Muscle of leg (tissue), 16 donors: ENCODE measurements at places on chromosomes 5 and 9. TPM values are rescaled to one million over a fixed set of nuclear protein-coding genes. Genes with fewer than 3 reads are reported as not detected.
A peak's percentile ranks its signal among the peaks of the same experiment; 100 is the strongest.

GRCh38 chr5:17229313-17229712, 11.9 kb downstream of the BASP1 start:
- H3K27me3 ChIP-seq: no peaks in the 10 kb centered on the region
- peaks cover 8% of the 10 kb centered on the region for H3K4me1 ChIP-seq
- no peak overlapping the region for H3K4me3 ChIP-seq
- H3K27ac ChIP-seq: peak overlapping the region; percentile 69

GRCh38 chr5:169431386-169431785, 130.4 kb upstream of the SLIT3 start:
- H3K36me3 ChIP-seq: no peaks in the 10 kb centered on the region
- no peak overlapping the region for H3K27ac ChIP-seq
- no peaks in the 10 kb centered on the region for H3K4me1 ChIP-seq

GRCh38 chr5:126450346-126450745, 27.1 kb downstream of the GRAMD2B start:
- H3K36me3 ChIP-seq: peaks cover 3% of the 10 kb centered on the region
- H3K27ac ChIP-seq: no peak overlapping the region
- H3K4me3 ChIP-seq: no peak overlapping the region
- no peaks in the 10 kb centered on the region for H3K4me1 ChIP-seq

GRCh38 chr5:138663561-138663960, 88.4 kb upstream of the HSPA9 start:
- H3K27ac ChIP-seq: no peak overlapping the region
- no peak for DNase-seq
- no peaks in the 10 kb centered on the region for H3K36me3 ChIP-seq

DNA sequence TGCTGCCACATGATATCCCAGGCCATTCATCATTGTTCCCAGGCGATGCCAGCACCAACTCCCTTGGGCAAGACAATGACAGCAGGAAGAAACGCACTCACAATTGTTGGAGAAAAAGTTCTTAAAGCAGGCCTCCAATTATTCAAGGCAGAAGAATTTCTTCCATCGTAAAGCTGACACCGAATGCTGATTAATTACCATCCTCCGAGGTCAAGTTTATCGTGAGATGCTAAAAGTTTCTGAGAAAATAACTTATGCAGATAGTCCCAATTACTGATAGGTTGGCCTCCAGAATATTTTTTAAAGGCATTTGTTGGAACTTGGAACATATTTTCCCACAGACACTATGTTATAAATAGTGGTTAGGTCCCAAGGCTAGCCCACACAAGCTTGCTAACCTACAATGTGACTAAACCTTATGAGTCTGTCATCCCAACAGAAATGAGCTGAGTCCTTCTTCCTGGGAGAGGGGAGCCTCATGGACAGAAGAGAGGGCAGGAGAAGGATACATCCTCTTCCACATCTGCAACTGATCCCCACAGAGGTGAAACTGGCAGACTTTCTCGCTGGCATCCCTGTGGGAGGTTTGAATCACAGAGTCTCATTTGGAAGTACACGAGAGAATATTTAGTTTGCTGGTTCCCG, 202.4 kb upstream of the TBC1D2 start:
- H3K4me3 ChIP-seq: no peak overlapping the region
- H3K36me3 ChIP-seq: no peaks in the 10 kb centered on the region
- DNase-seq: no peak

DNA sequence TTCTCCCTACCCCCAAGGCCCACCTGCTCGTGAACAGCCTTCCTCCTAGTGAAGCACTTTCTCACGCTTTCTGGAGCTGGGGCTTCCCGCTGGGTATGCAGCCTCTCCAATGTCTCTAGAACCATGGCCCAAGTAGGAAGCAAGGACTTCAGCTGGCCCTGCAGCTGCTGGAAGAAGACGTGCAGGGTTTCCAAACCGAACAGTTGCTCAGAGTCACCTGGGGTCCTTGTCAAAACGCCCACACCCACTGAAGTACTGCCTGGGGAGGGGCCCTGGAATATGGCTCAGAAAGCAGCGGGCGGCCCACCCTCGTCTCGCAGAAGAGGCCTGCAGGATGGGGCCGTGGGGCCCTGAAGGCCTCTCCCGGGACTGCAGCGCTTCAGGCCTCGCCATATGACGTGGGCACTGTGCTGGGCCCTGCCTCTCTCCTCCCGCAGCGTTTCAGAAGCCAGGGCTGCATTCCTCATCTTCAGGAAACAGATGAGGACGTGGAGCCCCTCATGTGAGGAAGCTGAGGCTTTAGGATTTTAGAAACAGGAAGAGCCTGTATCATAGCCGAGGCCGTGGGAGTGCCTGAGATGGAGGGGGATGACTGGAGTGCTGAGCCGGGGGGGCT, 116.0 kb upstream of the LMX1B start:
- H3K36me3 ChIP-seq: peaks cover 5% of the 10 kb centered on the region
- H3K27ac ChIP-seq: peak overlapping the region; percentile 29
- H3K4me3 ChIP-seq: no peak overlapping the region
- no peak for DNase-seq

- no peaks in the 10 kb centered on the region for H3K36me3 ChIP-seq
- DNase-seq: no peak
- no peaks in the 10 kb centered on the region for H3K27me3 ChIP-seq
- peaks cover 15% of the 10 kb centered on the region for H3K4me1 ChIP-seq
- no peak overlapping the region for H3K4me3 ChIP-seq
- H3K27ac ChIP-seq: no peak overlapping the region
Observed at GRCh38 chr5:124602925-124603650, 143.4 kb downstream of the ZNF608 start.

DNA sequence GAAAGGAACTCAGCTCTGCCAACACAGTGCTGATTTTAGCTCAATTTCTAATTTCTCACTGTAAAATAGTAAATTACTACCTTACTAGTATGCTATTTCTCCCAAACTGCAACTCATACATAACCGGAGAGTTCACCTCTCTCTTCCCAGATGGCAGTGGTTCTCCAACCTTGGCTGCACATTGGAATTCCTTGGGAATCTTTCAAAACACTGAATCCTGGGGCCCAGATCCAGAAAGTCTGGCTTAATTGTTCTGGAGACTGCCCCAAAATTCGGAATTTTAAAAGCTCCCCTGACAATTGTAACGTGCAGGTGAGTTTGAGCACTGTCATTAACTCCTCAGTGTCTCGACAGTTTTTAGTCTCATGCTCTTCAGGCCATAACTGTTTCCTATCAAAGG, 100.3 kb downstream of the SLC1A3 start:
- H3K4me3 ChIP-seq: no peak overlapping the region
- no peaks in the 10 kb centered on the region for H3K27me3 ChIP-seq
- H3K36me3 ChIP-seq: no peaks in the 10 kb centered on the region
- no peak overlapping the region for H3K27ac ChIP-seq
- DNase-seq: peak; percentile 54

- no peak overlapping the region for H3K4me3 ChIP-seq
- no peak for DNase-seq
- H3K4me1 ChIP-seq: no peaks in the 10 kb centered on the region
- H3K27ac ChIP-seq: no peak overlapping the region
Observed at GRCh38 chr5:154884424-154884823, 26.0 kb downstream of the CNOT8 start.

GRCh38 chr9:88059469-88059868, 78.8 kb downstream of the SPATA31C2 start:
- H3K4me3 ChIP-seq: no peak overlapping the region
- H3K4me1 ChIP-seq: no peaks in the 10 kb centered on the region
- DNase-seq: no peak
- H3K27me3 ChIP-seq: no peaks in the 10 kb centered on the region
- no peak overlapping the region for H3K27ac ChIP-seq
- no peaks in the 10 kb centered on the region for H3K36me3 ChIP-seq

DNA sequence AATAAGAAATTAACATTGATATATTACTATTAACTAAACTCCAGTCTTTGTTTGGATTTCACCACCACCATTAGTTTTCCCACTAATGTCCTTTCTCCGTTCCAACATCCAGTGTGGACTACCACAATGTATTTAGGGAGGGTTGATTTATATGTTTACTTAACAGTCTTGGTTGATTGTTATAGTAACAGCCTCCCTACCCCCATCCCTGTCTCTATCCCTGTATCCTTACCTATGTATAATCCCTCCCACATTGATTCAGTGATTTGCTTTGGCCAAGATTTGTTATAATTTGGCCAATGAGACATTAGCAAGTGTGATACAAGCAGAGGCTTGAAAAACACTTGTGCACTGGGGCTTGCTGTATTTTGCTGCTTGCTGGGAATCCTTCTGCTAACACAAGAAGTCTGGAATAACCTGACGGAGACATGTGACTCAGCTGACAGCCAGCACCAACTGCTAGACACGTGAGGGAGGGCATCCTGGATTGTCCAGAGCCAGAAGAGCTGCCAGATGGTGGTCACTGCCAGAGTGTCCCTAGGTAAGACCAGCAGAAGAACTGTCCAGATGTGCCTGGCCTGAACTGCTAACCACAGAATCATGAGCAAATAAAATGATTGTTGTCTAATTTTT, 51.2 kb upstream of the TCF7 start:
- no peaks in the 10 kb centered on the region for H3K4me1 ChIP-seq
- peaks cover 6% of the 10 kb centered on the region for H3K27me3 ChIP-seq
- H3K27ac ChIP-seq: no peak overlapping the region
- DNase-seq: no peak
- H3K36me3 ChIP-seq: no peaks in the 10 kb centered on the region
- H3K4me3 ChIP-seq: no peak overlapping the region

- no peak overlapping the region for H3K4me3 ChIP-seq
- peak overlapping the region; percentile 32 for H3K27ac ChIP-seq
- peak; percentile 68 for DNase-seq
- no peaks in the 10 kb centered on the region for H3K27me3 ChIP-seq
- H3K4me1 ChIP-seq: peaks cover 2% of the 10 kb centered on the region
- peaks cover 3% of the 10 kb centered on the region for H3K36me3 ChIP-seq
Observed at GRCh38 chr9:15182730-15183129, 124.3 kb downstream of the TTC39B start.

GRCh38 chr9:132669319-132669697, 475 bp downstream of the DDX31 start:
- peak overlapping the region; percentile 89 for H3K4me3 ChIP-seq
- no peak for DNase-seq
- H3K36me3 ChIP-seq: no peaks in the 10 kb centered on the region
- peak overlapping the region; percentile 99 for H3K27ac ChIP-seq
- peaks cover 12% of the 10 kb centered on the region for H3K4me1 ChIP-seq

DNA sequence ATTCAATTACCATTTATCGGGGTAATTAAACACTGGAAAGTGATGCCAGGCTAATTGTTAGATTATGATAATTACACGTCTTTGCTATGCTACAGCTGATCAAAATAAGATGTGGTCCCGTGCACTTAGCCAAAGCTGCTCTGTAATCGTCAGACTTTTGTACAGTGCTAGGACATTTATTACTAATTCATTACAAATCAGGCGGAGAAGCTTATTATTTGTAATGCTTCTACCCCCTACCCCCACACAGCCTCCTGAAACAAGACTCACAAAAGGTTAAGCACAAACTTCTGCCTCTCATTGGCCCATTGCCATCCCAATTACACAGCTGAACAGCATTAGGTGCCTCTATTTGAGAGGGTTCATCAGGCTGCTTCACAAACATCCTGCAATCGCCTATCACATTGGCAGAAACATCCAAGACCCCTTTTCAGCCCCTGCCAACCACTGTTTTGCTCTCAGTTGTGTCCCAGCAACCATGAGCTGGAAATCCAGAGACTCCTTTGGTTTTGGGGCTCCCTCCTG, 232.7 kb downstream of the EFNA5 start:
- no peak overlapping the region for H3K4me3 ChIP-seq
- H3K36me3 ChIP-seq: no peaks in the 10 kb centered on the region
- H3K27me3 ChIP-seq: no peaks in the 10 kb centered on the region

- H3K4me3 ChIP-seq: peak overlapping the region; percentile 99
- DNase-seq: peak; percentile 40
- peaks cover 32% of the 10 kb centered on the region for H3K36me3 ChIP-seq
- H3K27ac ChIP-seq: peak overlapping the region; percentile 100
- H3K4me1 ChIP-seq: peaks cover 58% of the 10 kb centered on the region
Observed at GRCh38 chr5:176535664-176536131, 1.5 kb downstream of the RNF44 start.

GRCh38 chr9:20023961-20024571, 235.2 kb upstream of the SLC24A2 start:
- H3K4me3 ChIP-seq: no peak overlapping the region
- peak overlapping the region; percentile 18 for H3K27ac ChIP-seq
- H3K36me3 ChIP-seq: no peaks in the 10 kb centered on the region
- DNase-seq: peak; percentile 50

GABRA6 gene
- total RNA-seq: not detected

FOXD1 gene
- total RNA-seq: 0.35 TPM

PAEP gene
- not detected for total RNA-seq

DNA sequence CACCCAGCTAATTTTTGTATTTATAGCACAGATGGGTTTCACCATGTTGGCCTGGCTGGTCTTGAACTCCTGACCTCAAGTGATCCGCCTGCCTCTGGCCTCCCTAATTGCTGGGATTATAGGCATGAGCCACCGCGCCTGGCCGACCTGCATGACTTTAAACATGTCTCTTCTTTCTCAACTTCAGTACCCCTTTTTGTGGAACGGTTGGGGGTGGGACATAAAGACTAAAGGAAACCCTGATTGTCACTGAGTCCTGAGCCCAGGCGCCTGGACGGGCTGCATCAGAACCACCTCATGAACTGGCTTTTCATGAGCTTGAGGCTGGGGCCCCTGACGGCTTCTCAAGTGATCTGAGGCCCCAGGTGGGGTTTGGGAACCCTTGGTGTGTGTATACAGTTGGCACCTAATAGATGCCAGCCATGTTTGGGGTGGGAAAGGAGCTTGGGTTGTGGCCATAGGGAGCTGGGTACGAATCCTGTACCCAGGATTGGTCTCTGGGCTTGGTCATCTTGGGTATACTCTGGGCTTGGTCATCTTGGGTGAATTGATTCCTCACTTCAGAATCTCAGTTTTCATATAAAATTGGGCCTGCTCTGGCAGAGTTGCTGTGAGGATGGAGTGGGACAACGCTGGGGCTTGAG, 2.2 kb downstream of the GRK6 start:
- no peak for DNase-seq
- no peaks in the 10 kb centered on the region for H3K27me3 ChIP-seq
- no peak overlapping the region for H3K4me3 ChIP-seq
- H3K36me3 ChIP-seq: peaks cover 38% of the 10 kb centered on the region
- peaks cover 65% of the 10 kb centered on the region for H3K4me1 ChIP-seq
- H3K27ac ChIP-seq: peak overlapping the region; percentile 47

DNA sequence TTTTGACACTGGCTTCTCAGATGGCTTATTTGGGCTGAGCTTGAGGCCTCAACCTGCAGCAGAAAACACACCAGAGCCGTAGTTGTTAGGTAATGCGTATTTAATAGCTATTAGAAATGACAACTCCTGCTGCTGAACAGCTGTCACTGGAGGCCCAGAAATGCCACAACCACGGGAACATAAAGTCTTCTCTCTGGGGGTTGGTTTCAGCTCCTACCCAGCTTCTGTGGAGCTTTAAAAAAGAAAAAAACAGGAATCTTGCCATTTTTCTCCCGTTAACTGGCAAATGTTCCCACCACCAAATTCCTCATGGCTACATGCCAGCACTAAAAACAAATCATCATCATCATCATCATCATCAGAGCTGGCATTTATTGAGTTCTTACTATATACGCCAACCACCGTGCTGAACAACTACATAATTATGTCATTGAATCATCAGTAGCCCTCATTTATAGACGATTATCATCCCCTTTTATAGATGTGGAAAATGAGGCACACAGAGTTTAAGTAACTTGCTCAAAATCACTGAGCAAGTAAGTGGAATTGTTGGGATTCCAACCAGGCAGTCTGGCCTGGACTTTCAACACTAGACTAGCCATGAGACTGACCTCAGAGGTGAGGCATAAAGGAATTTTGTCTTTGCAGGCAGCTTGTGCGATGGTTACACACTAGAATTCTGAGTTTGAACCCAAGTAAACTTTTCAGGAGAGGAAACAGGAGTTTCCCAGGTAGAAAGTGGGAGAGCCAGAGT, 185.3 kb upstream of the WWC1 start:
- peaks cover 14% of the 10 kb centered on the region for H3K4me1 ChIP-seq
- H3K27ac ChIP-seq: no peak overlapping the region
- no peak overlapping the region for H3K4me3 ChIP-seq

GRCh38 chr5:68122439-68123328, 92.9 kb upstream of the PIK3R1 start:
- DNase-seq: no peak
- no peaks in the 10 kb centered on the region for H3K27me3 ChIP-seq
- no peaks in the 10 kb centered on the region for H3K36me3 ChIP-seq
